GM23248 (cell line): ENCODE measurements at places on chromosomes 1 and 21.

GRCh38 chr1:153577138-153577537, 11.5 kb upstream of the S100A2 start:
- no peak for DNase-seq

DNA sequence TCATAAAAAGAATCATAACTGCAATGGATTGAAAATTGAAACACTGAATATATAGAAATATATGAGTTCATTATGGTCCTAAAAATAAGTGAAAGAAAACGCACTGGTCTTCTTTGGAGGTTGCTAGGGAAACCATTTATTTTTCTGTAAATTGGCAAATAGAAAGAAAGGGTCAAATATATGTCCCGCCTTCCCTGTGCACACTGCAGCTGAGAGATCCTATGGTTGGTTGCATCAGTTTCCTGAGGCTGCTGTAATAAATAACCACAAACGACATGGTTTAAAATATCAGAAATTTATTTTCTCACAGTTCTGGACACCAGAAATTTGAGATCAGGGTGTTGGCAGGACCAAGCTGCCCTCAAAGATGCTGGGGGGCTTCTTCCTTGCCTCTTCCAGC, 35.0 kb downstream of the CA6 start:
- DNase-seq: no peak

DNA sequence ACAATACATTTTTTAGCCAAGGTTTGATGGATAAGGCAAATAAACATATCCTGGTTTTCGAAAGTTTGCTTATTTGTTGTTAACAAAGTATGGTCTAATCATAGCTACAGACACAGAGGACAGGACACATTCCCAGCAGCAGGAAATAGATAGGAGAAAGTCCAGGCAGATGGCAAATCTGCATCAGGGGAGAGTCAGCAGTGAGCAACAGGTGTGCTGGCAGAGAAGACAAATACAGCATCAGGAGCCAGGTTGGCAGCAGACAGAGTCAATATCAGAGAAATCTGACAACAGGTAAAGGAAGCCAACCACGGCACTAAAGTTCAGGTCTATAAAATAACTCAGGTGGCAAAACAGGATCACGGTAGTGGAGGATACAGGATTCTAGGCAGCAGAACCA, 210.7 kb upstream of the PTBP2 start:
- no peak for DNase-seq

DNA sequence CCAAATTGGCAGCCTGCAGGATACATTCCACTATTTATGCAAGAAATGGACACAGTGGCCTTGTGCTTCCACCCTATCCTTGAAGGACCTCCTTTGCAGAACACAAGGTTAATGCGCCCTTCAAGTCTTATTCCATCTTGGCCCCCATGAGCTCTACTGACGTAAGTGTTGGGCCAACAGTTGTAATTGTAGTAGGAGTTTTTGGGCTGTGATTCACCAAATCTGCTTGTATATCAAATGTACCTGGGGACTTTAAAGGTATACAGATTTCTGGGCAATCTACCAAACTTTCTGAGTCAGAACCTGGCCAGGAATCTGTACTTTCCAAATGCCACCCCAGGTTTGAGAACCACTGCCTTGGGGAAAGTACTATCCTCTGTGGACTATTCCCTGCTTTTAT, 100.9 kb upstream of the MARK1 start:
- DNase-seq: no peak

- no peak for DNase-seq
These were observed 8.1 kb downstream of the C1orf116 start for GRCh38 chr1:207024202-207025145.

DNA sequence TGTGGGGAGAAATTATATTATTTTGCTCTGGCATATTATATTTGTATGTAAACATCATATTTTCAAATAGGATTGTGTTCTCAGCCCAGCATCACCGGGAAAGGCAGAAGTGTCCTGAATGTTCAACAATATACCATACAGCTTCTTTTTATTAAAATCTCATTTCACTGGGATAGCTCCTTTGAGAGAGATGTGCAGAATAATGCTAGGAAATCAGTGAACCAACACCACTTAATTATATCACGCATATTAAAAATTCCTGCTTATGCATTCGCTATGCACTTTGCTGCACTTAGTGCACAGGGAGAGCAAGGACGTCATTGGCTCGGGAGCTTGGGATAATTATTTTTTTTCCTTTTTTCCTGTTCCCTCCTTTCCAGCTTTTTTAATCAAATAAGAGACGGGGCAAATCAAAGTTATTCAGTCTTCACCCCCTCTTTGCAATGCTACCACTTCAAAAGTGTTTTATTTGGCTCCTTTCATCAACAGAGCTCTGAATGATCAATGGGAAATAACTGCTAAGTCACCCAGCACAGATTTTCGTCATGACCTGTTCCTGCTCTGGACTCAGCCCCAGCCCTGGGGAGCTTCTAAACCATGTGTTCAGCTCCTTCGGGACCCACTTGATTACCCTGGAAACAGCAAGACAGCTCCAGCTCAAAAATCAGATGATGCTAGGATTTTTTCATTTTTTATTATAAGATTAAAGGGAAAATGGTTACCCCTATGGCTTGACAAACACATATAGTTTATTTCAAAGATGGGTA, 165.5 kb upstream of the DUSP10 start:
- DNase-seq: no peak

GRCh38 chr1:176445402-176445801, 17.6 kb upstream of the PAPPA2 start:
- DNase-seq: no peak

- no peak for DNase-seq
These were observed 4.7 kb downstream of the PGBD2 start for GRCh38 chr1:248910761-248911160.

DNA sequence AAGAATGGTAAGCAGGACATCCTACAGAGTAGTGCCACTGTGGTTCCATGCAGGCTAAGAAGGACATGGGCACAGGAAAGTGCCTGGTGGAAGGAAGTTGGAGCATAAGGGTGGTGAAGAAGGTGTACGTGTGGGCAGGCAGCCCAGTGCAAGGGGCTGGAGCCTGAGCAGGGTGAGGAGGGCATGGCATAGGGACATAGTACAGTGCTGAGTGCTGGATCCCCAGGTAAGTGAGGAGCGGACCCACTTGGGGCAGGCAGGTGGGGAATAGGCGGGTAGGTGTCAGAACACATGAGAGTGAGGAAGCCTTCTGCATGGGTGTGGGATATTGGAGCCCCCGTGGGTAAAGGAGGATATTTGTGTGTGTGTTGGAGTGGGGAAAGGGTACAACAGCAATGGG, 15.7 kb upstream of the LRRC53 start:
- no peak for DNase-seq

DNA sequence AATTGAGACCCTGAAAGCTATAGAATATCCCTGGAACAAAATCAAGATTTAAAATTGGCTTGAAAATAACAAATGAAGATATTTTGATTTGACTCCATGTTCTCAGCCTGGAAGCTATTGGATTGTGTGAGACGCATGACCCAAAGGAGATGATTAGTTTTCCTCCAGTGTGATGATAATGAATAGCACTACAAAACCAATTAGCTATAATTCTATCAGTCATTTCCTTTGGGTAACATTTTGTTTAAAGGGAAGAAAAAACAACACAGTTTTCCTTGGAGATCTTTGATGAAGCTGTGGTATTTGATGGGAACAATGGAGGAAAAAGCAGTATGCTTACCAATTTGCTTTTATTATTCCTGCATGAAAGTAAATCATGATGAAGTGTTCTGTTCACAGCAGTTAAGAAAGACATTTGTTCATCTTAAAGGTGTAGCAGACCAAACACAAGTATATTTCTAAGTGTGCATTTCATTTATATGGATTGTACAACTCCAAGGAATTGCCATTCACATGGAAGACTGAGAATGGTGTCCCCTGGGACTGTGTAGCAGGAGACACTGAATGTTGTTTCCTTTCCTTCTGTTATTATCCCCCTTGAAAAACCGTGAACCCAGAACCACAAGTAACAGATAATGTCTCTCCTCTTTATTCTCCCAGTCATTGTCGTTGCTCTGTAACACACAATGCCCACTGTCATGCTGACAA, 111.4 kb downstream of the CACHD1 start:
- no peak for DNase-seq

GRCh38 chr1:84698151-84699110, 8.2 kb upstream of the SSX2IP start:
- peak; percentile 97 for DNase-seq

DNA sequence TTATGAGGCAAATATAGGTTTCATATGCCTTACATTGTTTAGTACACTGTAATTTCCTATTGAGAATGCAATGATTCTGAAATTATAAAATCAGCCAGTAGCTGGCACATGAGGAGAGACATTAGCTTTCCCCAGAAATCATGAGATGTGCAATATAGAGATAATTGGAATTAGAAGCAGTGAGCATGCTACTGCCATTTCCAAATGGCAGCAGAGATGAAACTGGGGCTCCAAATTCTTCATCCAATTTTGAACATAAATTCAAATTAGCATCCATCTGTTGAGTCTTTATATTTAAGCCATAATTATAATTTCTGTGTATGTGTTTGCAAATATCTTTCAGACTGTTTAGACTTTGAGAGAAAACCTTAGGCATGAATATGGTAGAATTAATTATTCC, 28.8 kb downstream of the PTGER3 start:
- DNase-seq: no peak

GRCh38 chr21:29581393-29581792, 282.7 kb downstream of the BACH1 start:
- no peak for DNase-seq

DNA sequence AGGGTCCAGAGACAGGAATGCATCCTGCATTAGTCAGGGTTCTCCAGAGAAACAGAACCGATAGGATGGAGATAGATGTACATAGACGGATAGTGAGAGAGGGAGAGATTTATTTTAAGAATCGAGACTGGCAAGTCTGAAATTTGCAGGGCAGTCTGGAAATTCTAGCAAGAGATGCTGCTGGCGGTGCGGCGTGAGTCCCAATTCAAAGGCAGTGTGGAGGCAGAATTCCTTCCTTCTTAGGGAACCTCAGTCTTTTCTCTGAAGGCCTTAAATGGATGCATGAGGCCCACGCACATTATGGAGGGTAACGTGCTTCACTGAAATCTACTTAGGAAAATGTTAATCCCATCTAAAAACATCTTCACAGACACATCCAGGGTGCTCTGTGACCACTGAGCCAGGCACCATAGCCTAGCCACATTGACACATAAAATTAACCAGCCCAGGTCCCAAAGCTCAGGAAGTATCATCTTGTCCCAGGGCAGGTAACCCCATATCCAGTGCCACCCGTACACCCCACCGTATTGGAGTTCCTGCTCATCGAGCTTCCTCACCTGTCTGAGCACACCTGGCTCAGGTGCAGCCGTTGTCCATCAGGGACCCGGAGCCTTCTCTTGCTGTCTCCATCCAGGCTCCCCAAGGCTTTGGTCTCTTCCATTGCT, 9.7 kb upstream of the PKNOX1 start:
- no peak for DNase-seq
